Fibroblast of pulmonary artery (primary cell): ENCODE measurements at places on chromosomes 4 and X.

DNA sequence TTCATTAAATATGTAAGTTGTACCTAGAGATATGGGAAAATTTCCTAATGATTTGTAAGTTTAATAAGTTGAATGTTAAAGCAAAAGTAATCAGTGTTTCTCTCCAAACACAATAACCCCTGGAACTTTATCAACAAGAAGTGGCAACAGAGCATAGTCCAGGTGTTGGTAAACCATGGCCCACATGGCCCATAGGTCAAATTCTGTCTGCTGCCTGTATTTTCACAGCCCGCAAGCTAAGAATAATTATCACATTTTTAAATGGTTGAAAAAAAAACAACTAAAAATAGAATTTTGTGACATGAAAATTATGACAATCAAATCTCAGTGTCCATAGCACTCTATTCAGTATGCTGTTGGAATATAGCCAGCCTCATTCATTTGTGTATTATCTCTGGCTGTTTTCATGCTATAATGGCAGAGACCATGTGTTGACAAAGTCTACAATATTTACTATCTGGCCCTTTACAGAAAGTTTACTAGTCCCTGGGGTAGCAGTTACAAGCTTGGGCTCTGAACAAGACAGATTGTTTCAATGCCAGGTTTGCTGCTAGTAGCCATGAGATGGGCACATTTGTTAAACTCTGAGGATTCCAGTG lies 395.8 kb downstream of the GASK1B start:
- no peak for DNase-seq

- DNase-seq = peak; percentile 20
Measured at GRCh38 chrX:124211312-124211942, 121.0 kb upstream of the TEX13D start.

GRCh38 chrX:31860686-31861085 lies 788.8 kb upstream of the FTHL17 start:
- no peak for DNase-seq

GRCh38 chr4:156778606-156779005 lies 193.0 kb downstream of the PDGFC start:
- peak; percentile 89 for DNase-seq

DNA sequence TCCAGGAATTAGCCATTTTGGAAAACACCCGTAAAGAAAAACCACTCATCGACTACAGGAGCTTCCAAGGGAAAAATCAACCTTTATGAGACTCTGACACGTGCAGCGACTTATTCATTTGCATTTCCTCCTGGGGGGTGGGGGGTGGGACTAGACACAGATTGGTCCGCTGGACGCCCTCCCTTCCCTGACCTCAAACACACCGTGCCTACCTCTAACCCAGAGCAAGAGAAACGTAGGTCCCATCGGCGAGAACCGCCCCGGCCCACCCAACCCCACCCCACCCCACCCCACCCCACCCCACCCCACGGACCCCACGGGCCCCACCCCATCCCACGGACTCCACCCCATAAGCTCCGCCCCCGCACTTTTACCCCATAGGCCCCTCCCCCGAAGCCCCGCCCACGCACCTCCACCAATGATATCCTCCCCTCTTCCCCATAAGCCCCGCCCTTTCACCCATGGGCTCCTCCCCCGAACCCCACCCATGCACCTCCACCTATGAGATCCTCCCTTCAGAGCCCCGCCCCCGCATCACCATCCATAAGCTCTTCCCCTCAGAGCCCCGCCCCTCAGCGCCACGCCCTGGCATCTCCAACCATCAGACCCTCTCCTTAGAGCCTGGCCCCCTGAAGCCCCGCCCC lies 1.1 kb downstream of the GTPBP6 start:
- DNase-seq = no peak

DNA sequence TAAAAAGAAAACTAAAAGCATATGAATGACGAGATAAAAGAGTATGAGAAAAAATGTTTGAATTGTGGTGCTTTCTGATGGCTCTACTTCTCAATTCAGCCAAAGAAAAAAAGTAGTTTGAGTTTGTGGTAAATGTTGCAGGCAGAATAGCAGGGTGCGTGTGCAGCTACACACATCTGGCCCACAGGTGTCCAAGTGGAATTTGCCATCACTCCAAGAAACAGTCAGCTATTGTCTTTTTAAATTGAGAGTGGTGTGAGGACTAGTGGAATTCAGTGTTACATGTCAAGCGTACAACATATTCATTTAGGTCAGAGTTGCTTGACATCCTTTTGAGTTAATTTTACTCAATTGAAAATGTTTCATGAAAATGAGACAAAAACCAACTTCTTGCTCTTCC lies 424.8 kb upstream of the MAD2L1 start:
- no peak for DNase-seq

- DNase-seq = no peak
Measured at GRCh38 chr4:87783781-87784180, 15.6 kb upstream of the IBSP start.

DNA sequence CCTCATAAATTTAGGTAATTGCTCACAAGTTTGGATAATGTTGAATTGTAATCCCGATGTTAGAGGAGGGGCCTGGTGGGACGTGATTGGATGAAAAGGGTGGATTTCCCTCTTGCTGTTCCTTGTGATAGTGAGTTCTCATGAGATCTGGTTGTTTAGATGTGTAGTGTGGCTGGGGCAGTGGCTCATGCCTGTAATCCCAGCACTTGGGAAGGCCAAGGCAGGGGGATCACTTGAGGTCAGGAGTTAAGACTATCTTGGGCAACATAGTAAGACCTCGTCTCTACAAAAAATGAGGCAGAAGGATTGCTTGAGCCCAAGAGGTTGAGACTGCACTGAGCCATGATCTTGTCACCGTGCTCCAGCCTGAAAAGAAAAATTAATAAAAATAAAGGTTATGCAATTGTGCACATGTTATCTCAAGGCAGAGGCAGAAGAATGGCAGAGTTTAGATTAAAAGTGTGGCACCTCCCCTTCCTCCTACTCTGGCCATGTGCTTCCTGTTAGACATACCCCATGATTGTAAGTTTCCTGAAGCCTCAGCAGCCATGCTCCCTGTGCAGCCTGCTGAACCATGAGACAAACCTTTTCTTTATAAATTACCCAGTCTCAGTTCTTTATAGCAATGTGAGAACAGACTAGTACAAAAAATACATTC lies 36.5 kb downstream of the ERVMER34-1 start:
- peak; percentile 35 for DNase-seq

GRCh38 chrX:35700121-35700520 lies 98.0 kb upstream of the MAGEB16 start:
- no peak for DNase-seq

DNA sequence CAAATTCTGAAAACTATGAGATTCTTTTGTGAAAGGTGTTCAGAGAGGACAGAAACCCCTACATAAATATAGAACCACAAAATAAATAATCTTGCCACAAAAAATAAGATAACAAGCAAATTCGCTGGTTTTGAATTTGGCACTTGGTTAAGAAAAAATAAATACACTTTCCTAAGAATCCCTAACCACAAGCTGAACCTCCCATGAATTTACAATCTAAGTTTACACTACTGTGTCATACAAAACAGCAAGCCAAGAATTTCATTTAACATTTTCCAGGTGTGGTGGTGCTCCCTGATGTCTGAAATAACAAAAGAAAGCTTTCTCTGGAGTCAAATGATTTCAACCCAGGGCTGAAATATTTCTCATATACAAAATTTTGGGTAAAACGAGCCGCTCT lies 121.0 kb downstream of the KCNIP4 start:
- peak; percentile 13 for DNase-seq

GRCh38 chrX:69386681-69387080 lies 117.4 kb upstream of the NALF2 start:
- DNase-seq = no peak

DNA sequence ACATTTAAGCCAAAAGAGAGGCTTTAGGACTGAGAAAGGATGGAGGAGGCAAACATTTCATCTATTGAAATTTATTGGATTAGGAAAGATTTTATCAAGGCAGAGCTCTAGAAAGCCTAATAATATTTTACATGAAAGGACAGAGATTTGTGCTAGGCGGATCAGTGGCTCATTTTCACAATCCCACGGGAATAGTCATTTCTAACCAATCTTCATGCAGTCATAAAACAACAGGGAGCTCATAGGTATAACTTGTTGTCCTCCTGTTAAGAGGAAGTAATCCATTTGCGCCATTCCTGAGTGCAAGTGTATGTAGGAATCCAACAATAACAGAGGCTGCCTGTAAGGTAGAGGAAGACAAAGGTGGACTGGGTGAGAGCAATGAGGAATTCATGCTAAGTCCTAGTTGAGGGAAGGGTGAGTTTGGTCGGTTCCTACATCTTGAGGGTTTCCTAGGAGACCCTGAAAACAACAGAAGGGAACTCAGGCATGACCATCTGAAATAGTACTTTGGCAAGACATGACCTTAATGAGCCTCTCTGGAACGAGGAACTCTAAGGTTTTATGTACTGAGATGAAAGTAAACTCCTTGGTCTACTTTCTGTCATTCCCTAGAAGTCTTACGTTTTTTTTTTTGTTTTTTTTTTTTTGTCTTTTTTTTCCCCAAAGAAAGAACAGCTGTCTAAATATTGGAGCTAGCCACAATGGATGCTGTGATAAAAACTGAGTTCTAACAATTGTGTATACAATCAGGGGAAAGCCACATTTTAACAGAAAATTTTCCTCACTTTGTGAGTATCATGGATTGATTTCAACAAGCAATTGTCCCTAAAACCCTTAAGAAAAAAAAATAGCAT lies 89.7 kb downstream of the GEMIN8 start:
- no peak for DNase-seq

GRCh38 chr4:104575278-104575677 lies 80.6 kb upstream of the CXXC4 start:
- no peak for DNase-seq

GRCh38 chr4:185395956-185396723 lies 416 bp upstream of the LRP2BP start:
- peak; percentile 98 for DNase-seq

DNA sequence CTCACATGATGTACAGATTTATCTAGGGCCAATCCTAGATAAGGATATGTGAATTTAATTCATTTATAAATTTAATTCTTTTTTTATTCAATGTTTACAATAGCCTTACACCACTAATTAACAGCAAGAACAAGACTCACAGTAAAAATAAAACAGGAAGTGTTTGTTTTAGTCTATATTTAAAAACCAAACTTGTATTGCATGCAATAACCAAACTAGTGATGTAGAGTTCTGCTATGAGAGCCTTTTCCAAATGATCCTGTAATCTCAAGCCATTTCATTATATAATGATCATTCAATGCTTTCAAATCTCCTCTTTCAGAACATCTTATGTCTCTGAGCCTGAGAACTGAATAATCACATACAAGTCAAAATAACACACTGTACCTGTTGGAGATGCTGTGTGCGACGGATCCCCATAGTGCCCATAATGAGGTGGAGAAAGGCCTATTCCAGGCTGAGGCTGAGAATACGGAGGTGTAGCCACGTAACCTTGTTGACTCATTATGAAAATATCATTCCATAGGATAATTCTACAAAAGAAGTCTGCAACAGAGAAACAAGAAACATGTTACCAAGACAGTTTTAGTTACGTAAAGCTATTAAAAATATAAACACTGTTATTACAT lies 2.6 kb downstream of the SEC24D start:
- no peak for DNase-seq

DNA sequence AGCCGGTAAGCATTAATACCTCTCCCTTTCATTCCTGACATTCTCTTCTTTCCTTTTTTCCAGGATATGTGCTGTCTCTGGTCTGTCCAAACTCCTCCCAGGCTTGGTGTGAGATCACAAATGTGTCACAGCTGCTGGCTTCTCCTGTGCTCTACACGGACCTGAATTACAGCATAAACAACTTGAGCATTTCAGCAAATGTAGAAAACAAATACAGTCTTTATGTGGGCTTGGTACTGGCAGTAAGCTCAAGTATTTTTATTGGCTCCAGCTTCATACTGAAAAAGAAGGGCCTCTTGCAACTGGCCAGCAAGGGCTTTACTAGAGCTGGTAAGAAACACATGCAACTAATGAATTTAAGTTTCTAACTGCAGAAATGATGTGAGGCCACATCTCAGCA lies 8.4 kb downstream of the NIPAL1 start:
- peak; percentile 58 for DNase-seq

GRCh38 chr4:45094684-45095083 lies 368.3 kb upstream of the GNPDA2 start:
- DNase-seq = no peak
